ENCODE measurements at places on chromosomes 12 and 14.

DNA sequence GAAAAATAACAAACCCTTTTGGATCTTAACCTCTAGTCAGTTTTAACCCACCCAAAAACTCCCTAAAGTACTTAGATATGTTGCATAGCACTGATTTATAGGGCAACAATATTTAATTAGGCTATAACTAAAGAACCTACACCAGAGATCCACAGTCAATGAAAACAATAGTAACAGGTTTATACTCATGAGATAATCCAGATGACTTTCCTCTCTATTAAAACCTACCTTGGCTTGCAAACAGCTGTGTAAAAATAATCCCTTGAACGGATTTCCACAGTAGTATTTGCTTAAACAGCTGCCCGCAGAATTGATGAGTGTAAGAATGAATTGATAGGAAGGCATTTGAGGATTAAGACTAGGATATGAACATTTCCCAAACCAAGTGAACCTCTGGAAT, 104.3 kb upstream of the PTPRR start:
- DNase-seq: no peak

DNA sequence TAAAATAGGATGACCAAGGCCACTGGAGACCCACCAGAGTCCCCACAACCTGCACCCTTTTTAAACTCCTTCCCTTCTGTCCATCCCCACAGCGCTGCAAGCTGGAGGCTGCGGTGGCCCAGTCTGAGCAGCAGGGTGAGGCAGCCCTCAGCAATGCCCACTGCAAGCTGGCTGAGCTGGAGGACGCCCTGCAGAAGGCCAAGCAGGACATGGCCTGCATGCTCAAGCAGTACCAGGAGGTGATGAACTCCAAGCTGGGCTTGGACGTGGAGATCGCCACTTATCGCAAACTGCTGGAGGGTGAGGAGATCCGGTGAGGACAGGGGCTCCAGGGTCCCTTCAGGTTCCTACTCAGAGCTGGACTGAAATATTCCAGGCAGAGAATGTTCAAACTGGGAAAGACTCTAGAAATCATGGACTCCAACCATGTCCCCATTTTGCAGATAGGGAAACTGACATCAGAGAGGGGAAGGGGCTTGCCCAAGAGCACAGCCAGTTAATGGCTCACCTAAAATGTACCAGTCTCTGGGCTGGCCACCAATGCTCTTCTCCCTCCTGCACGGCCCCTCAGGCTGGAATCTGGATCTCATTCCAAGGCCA, 17.2 kb downstream of the KRT85 start:
- no peak for DNase-seq

DNA sequence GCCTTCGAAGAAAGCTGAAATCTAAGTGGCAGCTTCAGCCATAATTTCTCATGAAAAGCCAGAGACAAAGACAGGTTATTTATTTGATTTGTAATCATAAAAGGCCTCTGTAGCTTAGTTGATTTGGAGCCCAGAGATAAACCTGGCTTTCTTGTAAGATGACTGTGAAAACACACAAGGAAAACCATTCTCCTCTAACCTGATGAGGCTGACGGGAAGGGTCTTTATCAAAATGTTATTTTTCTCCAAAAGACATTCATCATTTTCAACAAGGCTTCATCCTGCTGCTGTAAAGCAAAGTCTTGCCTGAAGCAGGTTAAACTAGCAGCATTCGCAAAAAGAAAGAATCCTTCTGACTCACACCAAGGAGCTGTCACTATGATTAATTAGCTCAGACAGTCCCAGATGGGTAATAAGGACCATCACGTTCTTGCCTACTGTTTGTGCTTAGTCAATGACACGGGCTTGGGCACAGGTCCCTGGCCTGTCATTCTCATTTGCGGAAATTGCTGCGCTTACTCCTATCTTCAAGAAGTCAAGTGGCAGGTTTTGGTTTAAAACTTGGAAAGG, 286.6 kb downstream of the C12orf75 start:
- DNase-seq: no peak

- DNase-seq: no peak
Measured at GRCh38 chr14:34548472-34548981, 9.0 kb upstream of the EAPP start.

DNA sequence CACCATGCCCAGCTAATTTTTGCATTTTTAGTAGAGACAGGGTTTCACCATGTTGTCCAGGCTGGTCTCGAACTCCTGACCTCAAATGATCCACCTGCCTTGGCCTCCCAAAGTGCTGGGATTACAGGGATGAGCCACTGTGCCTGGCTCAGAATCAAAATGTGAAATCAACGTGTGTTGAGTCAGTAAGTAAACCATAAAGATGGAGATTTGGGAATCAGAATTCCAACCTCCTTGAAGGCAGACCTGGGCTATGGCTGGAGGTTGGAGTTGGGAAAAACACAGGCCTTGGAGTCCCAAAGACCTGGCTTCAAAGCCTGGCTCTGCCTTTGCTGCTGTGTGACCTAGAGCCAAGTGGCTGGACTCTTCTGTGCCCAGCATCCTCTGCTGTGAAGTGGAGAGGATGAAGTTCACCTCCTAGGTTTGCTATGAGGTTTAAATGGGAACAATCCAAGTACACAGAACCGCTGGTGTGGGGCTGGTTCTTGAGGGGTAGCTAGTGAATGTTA, 10.2 kb downstream of the ALDH2 start:
- DNase-seq: no peak

DNA sequence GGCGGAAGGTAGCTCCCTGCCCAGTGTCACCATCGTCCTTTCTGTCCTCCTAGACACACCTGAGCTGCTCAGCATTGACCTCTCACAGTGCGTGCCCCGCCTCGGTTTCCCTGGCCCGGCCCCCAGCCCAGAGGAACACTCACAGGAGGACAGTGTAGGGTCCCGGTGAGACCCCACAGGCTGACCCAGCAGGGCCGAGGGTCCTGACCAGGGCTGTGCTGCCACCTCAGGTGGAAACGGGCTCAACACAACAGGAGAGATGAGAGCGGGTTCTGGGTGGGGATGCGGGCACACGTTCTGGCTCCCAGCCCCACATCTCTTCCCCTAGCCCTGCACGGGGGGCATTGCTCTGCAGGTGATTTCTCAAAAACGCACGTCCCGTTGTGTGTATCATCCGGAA, 98.1 kb downstream of the PIWIL1 start:
- DNase-seq: no peak

DNA sequence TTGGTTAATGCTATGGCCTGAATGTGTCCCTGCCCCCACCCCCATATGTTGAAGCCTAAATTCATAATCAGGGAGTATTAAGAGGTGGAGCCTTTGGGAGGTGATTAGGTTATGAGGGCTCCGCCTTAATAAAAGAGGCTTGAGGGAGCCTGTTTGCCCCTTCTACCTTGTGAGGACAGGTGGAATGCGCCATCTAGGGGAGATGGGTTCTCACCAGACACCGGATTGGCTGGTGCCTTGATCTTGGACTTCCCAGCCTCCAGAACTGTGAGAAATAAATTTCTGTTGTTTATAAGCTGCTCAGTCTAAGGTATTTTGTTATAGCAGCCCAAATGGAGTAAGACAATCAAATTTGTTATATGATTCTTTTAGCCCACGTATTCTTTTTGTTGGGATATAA, 148.3 kb downstream of the PTCSC3 start:
- no peak for DNase-seq

DNA sequence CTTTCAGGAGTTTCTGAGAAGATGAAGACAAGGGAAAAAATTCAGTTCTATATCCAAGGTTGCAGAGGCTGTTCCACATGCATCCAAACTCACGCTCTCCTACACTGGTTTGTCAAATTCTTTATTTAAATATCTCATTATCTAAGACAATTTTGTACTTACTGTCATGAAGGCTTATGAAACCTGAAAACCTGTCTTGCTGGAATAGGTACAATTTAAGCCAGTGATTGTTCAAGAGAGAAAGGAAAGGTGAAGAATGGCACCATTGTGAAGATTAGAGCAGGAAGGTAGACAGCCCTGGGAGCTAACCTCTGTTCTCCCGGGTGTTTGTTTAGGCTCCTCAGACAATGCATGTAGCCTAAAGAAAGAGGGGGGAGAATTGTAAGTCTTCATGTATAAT, 315.1 kb upstream of the PRKD1 start:
- no peak for DNase-seq

- no peak for DNase-seq
Measured at GRCh38 chr12:75856235-75856634, 175.3 kb downstream of the PHLDA1 start.

GRCh38 chr12:14460212-14460841, 94.8 kb downstream of the ATF7IP start:
- no peak for DNase-seq

DNA sequence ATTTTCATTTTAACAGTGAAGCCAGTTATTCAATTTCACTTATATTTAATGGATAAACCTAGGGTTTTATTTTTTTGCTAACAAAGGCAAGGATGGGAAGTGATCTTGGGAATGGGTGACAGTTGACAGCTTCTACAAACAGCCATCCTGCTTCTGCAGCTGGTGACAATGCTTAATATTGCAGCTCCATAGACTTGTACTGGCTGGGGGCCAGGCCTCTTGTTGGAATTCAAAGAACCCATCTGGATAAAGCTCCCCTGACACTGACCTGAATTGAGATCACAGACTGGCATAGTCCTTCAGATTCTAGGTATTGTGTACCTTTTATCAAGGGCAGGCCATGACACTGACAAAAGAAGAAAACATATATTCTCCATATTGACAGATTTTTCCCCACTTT, 664.6 kb upstream of the FOXG1 start:
- no peak for DNase-seq

GRCh38 chr14:56004786-56005185, 113.4 kb upstream of the PELI2 start:
- no peak for DNase-seq

All from activated CD8-positive, alpha-beta memory T cell treated with anti-CD3 and anti-CD28 coated beads for 1 hour (primary cell).